ENCODE measurements at places on chromosomes 1 and 21.

- peak; percentile 18 for DNase-seq
Observed at GRCh38 chr1:98420376-98421084, 241.0 kb upstream of the SNX7 start.

GRCh38 chr1:57850176-57850940 lies 426.5 kb upstream of the DAB1 start:
- no peak for DNase-seq

- DNase-seq: no peak
Observed at GRCh38 chr1:248054671-248055070, 8.0 kb downstream of the OR2L3 start.

GRCh38 chr1:206491616-206492015 lies 15.7 kb upstream of the RASSF5 start:
- no peak for DNase-seq

DNA sequence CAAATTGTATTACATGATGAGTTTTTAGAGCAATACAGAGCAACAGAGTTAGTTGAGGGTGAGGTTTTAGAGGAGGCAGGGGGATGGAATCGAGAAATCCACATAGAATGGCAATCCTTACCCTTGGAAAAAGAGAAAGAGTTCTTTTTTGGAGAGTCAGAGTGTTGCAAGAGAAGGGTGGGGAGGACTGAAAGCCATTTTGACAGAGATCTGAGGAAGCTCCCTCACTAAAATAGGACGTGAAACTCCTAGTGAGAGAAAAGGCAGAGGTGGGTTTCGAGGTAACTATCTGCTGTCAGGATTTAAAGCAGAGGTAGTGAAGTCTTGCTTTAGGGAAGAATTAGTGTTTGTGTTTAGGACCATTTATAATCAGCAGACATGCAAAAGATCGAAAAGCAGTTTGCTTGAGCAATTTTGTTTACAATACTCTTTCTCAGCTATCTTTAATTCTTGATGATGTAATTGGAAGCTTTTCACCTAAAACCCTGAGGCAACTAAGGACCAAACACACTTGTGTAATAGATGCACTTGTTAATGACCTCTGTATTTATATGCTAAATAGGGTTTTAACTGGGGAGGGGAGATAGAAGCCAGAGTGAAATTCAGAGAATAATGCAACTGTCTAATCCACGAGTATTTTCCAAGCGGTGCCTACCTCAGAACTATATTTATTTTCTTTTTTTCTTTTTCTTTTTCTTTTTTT lies 20.0 kb downstream of the ADAMTS5 start:
- DNase-seq: no peak

DNA sequence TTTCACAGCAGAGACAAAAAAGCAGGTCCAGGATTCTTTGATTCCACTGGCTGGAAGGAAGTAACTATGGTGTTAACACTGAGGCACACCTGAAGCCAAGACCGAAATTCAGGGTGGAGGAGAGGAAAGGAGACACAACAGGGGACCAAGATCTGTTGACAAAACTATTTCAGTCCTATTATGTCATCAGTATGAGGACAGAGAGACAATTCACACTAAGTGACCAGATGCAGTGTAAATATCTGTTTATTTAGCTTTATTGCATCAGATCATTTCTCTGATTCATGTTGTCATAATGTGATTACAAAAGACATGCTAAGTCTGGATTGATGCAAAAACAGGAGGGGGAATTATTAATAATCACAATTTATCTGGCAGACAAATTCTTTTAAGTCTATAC lies 118.8 kb downstream of the SIPA1L2 start:
- DNase-seq: no peak

GRCh38 chr1:93575621-93576284 lies 105.9 kb downstream of the BCAR3 start:
- peak; percentile 61 for DNase-seq

GRCh38 chr1:107138166-107138565 lies 2.7 kb upstream of the NTNG1 start:
- DNase-seq: peak; percentile 16

GRCh38 chr1:63152572-63152971 lies 169.8 kb upstream of the FOXD3 start:
- no peak for DNase-seq

DNA sequence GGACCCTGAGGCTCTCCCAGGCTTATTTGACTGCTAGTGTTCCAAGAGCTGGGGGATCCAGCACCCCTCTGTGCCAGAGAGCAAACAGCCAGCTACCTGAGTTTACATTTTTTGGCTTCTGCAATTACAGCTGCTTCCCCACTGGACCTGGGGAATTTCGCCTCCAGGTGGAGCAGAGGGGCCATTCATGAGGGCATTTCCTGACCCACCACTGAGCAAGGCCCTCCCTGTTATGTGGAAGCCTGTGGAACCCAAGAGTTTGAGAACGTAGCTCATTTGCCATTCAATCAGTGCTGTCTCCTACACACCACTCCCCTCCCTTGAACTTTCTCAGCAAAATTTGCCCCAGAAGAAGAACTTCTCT lies 42.7 kb upstream of the TMEM51 start:
- no peak for DNase-seq

Measured in EH (cell line).